Fibroblast of mammary gland (primary cell): ENCODE measurements at places on chromosomes 7 and 10.

- no peak for DNase-seq
Observed at GRCh38 chr10:3255075-3255474, 82.5 kb upstream of the PITRM1 start.

- DNase-seq = peak; percentile 57
Observed at GRCh38 chr10:988667-989545, 672 bp downstream of the GTPBP4 start.

GRCh38 chr7:7922684-7923385 is 45.8 kb upstream of the GLCCI1 start:
- no peak for DNase-seq

DNA sequence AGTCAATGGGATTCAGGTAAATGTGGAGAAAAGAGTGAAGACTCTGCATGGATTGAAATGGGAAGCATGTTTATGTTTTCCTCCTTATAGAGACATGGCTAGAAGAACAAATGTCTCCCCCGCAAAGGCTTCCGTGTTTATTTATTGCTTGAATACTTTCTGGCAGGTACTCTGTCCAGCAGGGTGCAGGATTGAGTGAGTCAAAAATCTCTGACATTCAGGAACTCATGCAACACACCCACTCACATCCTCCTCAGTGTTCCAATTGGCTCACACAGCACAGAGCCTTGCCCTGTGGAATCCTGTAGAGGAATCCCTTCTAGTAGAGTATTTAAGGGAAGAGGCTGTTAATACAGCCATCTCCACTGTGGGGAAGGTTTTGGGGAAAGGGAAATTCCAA is 290.3 kb upstream of the VWC2 start:
- no peak for DNase-seq

DNA sequence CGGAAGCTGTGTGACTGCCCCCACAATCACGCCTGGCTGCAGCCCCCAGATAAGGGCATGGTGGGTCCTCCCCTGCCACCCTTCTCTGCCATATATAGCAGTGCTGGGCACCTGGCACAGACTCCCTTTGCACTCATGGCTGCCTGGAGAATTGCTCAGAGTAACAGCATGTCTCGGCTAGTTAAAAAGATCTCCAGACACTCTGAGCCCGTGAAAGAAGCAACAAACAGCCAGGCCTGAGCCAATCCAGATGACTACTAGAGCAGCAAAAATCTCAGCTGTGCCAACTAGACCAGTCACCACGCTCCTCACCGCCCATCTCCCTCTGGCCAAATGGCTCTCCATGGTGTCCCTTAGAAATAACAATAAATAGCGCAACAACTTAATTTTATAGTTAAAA is 71.3 kb downstream of the PARD3 start:
- peak; percentile 52 for DNase-seq

GRCh38 chr7:40043164-40043563 is 91.3 kb downstream of the MPLKIP start:
- DNase-seq = no peak

DNA sequence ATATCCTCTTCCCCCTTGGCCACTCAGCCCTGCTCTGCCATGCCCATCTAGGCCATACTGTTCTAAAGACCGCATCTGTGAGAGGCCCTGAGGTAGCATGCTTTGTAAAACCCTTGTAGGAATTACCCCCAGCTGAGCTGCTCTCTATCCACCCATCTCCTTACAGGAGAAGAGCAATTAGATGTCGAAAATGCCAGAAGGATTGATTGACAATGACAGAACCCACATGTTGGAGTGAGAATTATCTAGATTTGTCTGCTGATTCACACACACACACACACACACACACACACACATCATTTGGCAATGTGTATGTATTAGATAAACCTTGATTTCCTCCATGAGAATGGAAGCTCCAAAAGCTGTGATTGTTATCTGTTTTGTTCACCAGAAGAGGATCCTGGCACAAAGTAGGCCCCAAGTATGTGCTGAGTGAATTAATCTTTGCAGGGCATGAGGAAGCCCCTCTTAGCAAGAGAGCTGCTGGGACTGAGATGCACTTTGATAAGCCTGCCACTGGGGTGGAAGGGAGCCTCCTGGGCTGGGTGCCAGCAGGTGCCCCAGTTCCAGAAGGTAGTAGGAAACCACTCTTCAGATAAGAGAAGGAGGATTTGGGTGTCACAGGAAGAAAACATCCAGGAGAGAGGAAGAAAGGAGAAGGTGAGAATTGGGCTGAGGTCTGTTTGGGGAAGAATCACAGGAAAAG is 187.5 kb upstream of the ADO start:
- DNase-seq = no peak

- peak; percentile 41 for DNase-seq
Observed at GRCh38 chr10:69901628-69902505, 100.2 kb downstream of the COL13A1 start.

DNA sequence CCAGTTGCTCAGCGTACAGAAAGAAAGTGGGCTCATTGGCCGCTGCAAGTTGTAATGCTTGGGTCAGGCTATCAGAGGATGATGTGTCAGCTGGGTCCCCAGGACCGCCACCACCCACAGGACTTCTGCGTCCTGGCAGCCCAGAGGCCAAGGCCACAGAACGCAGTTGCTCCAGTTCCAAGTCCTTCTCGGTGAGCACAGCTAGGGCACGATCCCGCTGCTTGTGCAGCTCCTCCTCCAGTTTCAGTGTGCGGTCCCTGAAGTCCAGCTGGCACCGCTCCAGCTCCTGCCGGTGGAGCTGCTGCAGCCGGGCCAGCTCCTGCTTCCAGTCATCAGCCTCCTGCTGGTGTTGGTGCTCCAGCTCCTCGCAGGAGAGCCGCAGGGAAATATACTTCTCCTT is 3.0 kb downstream of the GCC1 start:
- peak; percentile 63 for DNase-seq

GRCh38 chr7:137990251-137990941 is 11.5 kb downstream of the CREB3L2 start:
- peak; percentile 99 for DNase-seq

DNA sequence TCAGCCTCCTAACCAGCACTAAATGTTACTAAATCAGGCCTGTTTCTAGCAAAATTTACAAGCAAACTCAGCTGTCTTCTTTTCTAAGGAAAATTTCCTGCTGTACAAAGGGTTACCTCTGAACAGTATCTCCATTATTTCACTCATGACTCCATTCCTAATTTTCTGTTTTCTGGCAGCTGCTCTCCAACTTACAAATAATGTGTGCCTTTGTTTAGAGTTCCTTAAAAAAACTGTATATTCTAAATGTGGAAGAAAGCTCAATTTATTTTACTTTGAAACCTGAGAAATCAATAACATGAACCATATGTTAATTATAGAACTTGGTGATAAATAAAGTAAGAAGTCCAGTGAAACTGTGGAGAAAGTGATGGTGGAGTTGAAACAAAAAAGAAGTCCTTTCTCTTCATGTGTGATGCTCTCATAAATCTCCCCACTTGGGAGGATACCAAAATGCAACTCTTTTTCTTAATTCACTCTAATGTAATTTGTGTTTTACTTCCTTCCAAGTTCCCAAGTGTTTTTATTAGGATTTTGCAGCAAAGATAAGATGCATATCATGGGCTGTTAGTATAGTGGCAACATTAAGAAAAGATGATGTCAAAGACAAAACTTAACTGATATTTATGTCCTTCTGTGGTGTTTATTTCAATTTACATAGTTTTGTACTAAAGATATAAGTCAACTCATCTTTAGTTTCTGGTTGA is 74.8 kb downstream of the CDK6 start:
- DNase-seq = no peak

DNA sequence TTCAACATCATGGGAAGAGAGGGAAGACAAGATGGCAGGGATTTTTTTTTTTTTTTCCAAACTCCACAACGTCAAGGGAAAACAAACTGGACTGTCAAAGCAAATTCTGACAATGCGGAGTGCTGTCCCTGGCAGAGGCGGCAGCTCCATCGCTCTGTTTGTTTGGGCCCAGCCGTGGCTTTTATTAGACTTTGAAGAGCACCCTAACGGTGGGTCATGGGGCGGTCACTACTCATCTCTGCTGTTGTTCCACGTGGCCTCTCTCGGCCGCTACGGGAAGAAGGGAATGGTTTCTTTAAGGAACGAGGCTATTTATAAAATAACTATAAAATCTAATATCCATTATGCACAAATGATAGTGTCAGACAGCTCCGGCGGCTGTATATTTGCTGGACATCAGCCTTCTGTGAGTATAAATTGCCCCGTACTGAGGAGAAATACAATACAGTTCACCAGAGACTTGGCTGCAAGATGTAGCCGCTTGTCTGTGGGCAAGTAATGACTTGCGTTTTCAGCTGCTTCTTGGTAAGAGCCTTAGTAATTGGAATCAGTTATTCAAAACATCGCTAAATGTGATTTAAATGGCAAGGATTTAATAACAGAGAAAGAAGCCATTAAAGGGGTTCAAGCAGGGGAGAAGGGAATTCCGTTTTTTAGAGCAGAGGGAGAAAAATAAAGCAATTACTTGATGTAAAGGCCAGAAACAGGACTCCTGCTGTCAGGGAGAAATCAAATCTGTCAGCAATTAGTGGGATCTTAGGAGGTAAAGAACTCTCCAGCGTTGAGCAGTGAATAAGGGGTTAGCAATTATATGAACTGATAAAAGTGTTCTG is 61.7 kb upstream of the RAB11FIP2 start:
- DNase-seq = peak; percentile 13

GRCh38 chr7:80722616-80723195 is 84.3 kb downstream of the CD36 start:
- DNase-seq = peak; percentile 100

GRCh38 chr10:12679636-12680035 is 321.9 kb downstream of the CCDC3 start:
- no peak for DNase-seq

DNA sequence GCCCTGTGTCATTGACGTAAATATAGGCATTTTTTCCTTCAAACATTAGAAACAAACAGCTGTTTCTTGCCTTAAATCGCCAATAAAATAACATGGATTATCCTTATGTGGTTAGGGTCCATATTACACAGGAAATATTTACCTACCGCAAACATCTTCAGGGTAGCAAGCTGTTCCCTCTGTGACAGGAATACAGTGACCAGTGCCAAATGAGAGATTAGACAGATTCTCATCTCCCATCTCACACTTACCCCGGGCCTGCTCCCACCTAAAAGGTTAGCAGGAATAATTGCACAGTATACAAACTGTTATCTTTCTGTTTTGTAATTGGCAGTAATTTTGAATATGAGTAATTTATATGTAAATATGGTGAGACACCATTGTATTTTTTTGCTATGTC is 16.5 kb downstream of the MKI67 start:
- DNase-seq = no peak

GRCh38 chr7:21023841-21024484 is 237.3 kb upstream of the SP8 start:
- DNase-seq = no peak

DNA sequence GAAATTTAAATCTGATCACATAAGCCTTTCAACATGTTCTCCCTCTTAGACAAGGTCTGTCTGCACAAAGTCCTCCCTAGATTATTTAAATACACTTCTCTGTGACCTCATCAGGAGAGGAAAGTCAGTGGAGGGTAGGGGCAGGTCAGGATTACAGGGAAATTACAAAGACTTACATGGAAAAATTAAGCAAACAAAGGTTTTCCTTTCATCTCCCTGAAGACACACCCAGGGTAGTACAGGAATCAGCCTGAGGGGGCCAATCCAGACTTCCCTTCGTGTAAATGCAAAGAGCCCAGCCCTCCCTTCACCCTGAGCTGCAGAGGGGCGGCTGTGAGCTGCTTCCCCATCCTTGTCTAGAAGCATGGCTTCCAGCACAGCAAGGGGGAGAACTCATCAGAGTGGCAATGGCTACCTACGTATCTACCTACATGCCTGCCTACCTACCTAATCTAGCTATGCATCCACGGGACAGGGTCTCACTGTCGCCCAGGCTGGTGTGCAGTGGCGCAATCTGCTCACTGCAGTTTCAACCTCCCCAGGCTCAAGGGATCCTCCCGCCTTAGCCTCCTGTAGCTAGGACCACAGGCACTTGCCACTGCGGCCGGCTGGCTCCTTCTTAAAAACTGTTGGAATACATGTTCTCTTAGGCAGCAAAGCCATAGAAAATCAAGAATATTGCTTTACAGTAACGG is 33.2 kb downstream of the PITRM1 start:
- no peak for DNase-seq

- DNase-seq = peak; percentile 83
Observed at GRCh38 chr10:98309366-98310355, 41.7 kb upstream of the LOXL4 start.

- no peak for DNase-seq
Observed at GRCh38 chr10:624312-624604, 65.2 kb downstream of the DIP2C start.

GRCh38 chr7:92669616-92670165 is 79.5 kb upstream of the FAM133B start:
- peak; percentile 68 for DNase-seq

- DNase-seq = no peak
Observed at GRCh38 chr10:82318534-82318933, 443.5 kb downstream of the NRG3 start.

DNA sequence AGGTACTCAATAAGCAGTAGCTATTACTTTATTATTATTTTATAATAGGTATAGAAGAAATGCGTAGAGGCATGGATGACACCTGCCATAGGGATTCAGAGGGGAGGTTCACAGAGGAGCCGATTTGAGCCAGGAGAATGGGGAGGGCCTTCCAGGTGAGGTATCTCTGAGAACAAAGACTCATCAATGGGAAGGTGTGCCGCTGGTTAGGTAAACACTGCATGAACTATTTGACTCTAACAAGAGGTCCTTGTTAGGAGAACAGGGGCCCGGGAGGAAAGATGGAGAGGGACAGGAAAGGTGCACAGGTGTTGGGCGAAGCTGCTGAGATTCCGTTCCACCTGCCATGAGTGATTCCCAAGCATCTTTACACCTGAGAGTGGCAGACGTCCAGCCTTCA is 41.8 kb upstream of the TMEM273 start:
- no peak for DNase-seq

GRCh38 chr10:74381291-74381853 is 230.4 kb downstream of the ADK start:
- DNase-seq = no peak

- no peak for DNase-seq
Observed at GRCh38 chr10:59891349-59891748, 15.0 kb downstream of the CCDC6 start.

DNA sequence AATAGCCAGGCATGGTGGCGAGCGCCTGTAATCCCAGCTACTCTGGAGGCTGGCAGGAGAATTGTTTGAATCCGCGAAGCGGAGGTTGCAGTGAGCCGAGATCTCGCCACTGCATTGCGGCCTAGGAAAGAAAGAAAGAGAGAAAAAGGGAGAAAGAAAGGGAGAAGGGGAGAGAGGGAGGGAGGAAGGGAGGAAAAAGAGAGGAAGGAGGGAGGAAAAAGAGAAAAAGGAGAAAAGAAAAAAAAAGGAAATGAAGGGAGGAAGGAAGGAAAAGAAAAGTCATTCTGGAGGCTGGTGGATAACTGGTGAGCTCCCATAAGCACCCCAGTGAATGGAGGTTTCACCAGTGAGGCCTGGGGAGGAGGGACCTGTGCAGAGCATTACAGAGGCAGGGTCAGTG is 7.6 kb upstream of the OGDHL start:
- DNase-seq = no peak

GRCh38 chr10:93458821-93459257 is 23.3 kb downstream of the MYOF start:
- peak; percentile 100 for DNase-seq
